ENCODE measurements at places on chromosomes 3 and 15. TPM values are rescaled to one million over a fixed set of nuclear protein-coding genes. Genes with fewer than 3 reads are reported as not detected.

GRCh38 chr15:50116477-50116876 lies 2.6 kb downstream of the ATP8B4 start:
- no peak for DNase-seq

GRCh38 chr15:64191971-64192830 lies 29.4 kb upstream of the PPIB start:
- DNase-seq, result no peak

DNA sequence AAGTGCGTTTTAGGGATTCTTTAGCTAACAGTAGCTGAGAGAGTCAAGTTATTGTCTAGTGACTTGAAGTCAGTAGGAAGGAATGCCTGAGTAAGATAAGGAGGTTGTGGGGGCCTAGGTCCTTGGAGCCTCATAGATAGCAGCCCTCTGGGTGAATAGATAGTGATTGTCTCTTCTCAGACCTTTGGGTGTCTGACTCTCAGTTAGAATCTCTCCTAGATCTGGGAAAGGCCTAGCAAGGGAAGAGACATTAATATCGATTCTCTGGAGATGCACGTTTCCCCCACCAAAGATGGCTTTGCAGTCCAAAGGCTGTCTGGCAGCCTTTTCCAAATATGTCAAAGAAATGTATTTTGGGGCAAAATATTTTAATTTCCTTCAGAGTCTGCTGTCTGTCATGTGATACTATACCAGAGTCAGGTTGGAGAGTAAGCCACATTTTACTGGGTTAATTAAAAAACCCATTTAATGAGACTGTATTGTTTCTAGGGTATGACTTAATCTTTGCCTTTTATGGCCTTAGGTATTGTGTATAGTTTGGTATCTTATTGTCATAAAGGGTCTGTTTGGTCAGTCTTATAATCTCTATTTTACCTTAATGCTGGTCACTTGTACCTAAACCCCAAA lies 92.2 kb downstream of the ST6GAL1 start:
- no peak for DNase-seq

DNA sequence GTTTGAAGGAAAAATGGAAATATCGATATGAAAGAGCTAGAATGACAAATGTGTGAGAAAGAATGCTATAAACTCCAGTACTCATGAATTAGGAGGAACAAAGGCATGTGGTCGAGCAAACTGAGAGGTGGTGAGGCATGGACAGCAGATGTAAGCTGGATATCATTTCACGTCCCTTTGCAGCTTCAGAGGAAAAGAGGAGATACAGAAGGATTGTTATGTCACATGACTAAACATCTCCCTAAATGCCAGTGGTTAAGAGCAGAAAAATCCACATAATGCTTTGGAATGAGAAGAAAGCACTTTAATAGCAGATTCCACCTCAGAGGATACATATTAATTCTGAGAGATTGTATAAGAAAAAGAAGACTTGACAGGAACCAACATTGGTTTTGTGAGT lies 248.7 kb downstream of the ZIC4 start:
- no peak for DNase-seq

GRCh38 chr15:57680021-57680420 lies 26.5 kb upstream of the POLR2M start:
- no peak for DNase-seq

- no peak for DNase-seq
Measured at GRCh38 chr3:177827511-177828207, 630.4 kb upstream of the TBL1XR1 start.

DNA sequence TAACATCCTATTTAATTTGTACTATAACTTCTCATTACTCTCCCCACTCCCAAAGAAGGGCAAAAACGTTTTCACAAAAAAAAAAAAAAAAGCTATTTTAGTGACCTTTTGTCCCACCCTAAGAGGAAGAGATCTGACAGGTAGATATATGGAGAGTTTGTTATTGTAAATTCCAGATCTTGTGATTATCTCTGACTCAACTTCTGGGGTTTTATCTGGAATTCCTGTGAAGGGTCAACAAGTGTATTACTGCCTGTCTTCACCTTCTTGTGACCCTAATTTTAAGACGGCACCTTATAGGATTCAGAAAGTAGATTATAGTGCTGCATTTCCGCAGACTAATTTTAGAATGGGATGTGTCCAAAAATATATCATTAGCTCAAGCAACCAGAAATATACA lies 205.9 kb upstream of the CDIN1 start:
- DNase-seq, result no peak

DNA sequence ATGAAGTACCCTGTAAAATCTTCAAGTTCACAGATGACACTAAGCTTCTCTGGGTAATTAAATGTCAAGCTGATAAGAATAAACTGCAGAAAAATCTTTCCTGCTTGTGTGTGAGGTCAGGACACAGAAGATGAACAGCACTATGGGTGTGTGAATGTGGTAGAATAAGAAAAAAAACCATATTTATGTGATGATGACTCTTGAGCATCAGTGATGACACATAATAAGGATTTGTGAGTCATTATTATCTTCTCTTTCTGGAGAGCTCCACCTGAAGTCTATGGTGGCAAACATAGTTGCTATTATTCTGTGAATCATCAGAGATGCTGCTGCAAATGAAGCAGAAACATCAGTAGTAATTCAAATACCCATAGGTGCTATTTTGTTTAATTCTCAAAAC lies 422.4 kb downstream of the DIPK2A start:
- DNase-seq, result no peak

- no peak for DNase-seq
Measured at GRCh38 chr3:63800097-63800496, 19.0 kb upstream of the C3orf49 start.

GRCh38 chr15:26049900-26050657 lies 187.0 kb upstream of the ATP10A start:
- DNase-seq, result no peak

GRCh38 chr15:75720787-75721479 lies 8.3 kb upstream of the CSPG4 start:
- DNase-seq, result no peak

DNA sequence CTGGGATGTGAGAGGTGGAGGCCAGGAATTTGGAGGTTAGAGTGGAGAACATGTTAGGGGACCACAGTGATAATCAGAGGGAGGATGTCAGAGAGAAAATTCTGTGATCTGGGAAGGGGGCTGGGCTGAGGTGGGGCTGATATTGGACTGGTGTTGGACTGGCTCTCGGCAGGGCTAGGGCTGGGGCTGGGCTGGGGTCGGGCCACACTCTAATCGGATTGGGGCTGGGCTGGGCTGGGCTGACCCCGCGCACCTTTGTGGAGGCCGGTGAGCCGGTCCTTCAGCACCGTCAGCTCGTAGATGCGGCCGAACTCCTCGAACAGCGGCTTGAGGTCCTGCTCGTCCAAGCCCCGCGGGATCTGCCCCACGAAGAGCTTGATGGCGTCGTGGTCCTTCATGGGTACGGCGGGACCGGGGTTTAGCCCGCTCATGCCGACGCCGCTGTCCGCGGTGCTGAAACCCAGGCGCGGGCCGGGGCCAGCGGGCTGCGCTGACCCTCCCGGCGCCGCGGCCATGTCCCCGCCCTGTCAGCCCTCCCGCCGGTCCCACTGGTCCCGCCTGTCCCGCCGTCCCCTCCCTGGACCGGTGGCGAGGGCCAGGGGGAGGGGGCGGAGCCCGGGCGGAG lies 485 bp downstream of the CELF6 start:
- peak; percentile 38 for DNase-seq

DNA sequence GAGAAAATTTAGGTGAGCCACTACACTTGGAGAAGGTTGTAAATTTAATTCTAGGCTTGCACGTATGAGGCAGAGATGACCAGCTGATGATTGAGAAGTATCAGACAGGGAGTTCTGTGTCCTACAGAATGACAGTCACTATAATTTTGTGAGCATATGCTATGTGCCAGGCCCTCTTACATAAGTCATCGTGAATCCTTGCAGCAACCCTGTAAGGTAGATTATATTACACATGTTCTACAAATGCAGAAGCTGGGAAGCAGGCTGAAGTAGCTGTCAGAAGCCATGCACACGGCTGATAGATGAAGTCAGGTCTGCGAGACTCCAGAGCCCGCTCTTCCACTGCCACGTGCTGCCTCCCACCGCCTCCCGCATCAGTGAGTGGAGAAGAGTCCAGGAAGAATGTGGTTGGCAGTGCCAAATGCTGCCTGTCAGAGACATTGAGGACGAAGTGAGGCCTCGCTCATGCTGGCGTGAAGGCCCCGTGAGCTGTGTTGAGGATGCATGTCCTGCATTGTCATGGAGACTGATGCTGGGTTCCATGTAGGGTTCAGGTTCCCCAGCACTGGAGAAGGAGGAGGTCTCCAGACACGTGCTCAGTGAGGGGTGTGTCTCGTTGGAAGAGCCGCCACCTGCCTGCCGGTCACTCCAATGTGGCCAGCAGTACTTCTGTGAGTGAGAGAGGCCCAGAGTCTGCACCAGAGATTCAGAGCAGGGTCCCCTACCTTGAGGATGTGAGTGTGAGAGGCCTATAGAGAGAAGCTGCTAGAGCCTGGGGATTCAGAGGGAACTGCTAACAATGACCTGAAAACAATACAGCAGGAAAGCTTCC lies 123.3 kb upstream of the PLXNA1 start:
- no peak for DNase-seq

GRCh38 chr3:128491691-128491940 lies 1.4 kb downstream of the GATA2 start:
- DNase-seq, result no peak

GRCh38 chr15:34984889-34985630 lies 3.0 kb downstream of the ZNF770 start:
- no peak for DNase-seq

ACOX2 gene
- 15.8 TPM for total RNA-seq

BOC gene
- 70.1 TPM for total RNA-seq

FGD5 gene
- total RNA-seq, result 14.9 TPM

CCR5 gene
- 0.10 TPM for total RNA-seq

APBA2 gene
- 7.1 TPM for total RNA-seq

CASR gene
- not detected for total RNA-seq
